GM18507 (cell line): ENCODE measurements at places on chromosomes 5 and 9.

- DNase-seq: no peak
Observed at GRCh38 chr5:132280371-132281240, 13.6 kb upstream of the SLC22A4 start.

DNA sequence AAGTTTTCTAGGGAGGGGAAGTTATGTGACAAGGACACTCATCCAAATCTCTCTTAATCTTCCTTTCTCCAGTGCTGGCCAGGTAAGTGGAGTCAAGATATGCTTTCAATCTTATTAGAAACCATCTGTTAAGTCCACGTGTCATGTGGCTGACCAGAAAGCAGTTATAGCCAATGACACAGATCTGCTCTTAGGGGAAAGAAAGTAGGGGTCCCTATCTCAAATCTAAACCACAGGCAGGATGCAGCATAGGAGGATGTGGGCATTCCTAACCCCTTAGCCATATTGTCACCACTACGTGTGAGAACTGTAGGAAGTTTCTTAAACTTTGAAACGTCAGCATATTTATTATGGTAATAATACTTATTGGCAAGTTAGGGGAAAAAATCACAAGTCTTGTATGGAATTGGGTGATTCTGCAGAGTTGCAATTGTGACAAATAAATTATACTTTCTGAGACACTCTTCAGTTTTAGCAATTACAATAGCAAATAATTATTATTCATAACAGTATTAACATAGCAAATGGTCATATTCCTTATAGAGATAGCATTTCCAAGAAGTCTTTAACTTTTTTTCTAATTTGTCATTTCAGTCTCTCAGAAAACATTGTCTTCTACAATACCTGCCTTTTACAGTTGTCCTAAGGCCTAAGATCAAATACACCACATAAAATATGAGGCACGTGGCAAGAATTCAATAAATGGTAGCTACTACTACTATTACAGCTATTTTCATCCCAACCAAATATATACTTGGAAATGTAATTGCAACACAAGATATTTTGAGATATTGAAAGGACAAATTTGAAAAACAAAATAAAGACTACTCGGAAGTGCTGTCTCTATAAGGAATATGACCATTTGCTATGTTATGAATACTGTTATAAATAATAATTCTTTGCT is 236.9 kb downstream of the PDE4D start:
- DNase-seq: no peak

DNA sequence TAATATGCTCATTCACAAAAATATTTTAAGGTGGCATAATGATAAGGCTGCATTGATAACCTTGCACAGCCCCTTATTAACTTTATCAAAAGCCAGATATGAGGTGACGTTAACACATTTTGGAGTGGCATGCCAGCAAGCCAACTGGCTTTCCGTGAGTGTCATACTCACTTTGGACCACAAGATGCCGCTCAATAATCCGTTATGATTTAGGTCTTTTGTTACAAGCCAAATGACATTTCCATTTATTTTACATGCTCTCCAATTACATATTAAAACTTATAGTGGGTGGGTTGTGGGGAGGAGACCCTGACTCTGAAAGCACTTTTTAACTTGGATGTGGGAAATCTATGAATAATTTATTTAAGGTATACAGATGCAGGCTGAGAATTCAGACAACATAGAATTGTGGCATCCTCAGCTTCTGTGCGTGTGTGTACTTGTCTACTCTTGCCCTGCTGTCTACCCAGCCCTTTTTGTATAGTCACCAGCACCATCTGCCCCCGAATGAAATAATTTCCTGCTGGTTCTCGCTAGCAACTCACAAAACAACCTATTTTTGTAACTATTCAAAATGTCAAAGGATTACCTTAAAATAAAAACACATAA is 305.1 kb downstream of the PSAT1 start:
- no peak for DNase-seq

DNA sequence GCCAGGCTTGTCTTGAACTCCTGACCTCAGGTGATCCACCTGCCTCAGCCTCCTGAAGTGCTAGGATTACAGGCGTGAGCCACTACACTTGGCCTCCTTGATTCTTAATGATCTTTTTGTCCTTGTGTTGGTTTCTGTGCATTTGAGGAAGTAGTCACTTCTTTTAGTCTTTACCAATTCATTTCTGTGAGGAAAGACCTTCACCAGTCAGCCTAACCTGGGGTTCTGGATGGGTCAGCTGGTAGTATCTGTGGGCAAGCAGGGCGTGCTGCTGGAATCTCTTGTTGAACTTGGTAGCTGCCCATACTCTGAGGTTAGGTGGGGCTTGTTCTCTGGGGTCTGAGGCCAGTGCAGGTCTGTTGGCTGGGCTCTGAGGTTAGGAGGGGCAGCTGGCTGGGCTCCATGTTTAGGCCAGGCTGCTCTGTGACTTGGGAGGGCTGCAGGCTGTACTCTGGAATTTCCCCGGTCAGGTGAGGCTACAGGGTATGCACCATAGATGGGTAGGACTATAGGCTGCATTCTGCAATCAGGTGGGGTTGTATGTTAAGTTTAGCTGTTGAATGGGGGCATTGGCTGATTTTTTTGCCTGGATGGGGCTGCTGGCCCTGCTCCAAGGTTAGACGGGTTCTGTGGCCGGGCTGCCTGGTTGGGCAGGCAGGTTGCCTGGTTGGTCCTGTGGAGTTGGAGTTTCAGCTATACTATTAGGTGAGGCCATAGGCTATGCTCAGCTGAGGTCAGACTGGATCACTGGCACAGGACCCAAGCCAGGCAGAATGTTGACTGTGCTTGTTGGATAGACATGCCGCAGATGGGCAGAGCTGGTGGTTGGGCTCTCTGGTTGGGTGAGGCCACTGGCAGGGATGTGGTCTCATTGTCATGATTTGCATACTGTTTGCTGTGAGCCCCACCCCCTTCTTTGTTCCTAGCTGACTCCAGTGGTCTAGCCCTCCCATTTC is 19.2 kb downstream of the UBAP1 start:
- no peak for DNase-seq

GRCh38 chr9:19689328-19690101 is 99.3 kb downstream of the SLC24A2 start:
- no peak for DNase-seq

DNA sequence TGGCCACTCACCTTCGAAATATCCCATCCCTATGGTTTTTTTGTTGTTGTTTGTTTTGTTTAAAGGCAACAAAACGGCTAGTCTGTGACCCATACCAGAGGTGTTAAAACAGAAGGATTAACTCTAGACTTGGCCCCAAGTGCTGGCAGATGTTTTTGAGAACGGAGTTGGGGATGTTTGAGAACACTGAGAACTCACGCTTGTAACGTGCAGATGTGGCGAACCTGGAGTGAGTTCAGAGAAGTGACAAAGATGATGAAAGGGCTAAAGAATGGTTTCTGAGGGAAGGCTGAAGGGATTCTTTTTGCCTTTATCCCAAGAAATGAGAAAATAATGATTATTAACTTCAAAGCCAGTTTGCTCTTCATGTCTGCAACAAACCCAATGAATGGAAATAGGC is 286.5 kb downstream of the ZNF608 start:
- DNase-seq: no peak

DNA sequence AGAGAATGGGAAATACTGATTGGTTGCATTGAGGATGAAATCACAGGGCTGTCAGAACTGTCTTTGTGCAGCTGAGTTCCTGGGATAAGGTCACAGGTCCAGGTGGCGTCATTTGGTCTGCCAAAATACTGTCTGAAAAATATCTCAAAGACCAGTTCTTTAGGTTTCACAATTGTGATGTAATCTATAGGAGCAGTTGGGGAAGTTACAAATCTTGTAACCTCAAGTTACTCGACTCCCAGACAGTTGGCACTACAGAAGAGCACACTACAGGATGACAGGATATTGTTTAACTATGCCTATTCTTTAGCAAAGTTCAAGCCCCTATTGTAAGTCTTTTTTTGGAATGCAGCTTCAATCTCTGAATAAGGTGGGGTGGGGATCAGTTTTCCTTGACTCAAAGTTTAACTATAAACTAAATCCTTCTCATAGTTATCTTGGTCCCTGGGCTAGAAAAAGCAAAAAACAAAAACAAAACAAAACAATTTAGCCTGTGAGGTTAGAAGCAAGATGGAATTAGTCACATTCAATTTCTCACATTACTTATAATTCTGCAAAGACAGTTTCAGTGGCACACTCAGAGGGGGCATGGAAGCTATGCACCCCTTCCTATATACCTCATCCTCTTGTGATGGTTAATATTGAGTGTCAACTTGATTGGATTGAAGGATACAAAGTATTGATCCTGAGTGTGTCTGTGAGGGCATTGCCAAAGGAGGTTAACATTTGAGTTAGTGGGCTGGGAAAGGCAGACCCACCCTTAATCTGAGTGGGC is 276.0 kb downstream of the AUH start:
- no peak for DNase-seq

DNA sequence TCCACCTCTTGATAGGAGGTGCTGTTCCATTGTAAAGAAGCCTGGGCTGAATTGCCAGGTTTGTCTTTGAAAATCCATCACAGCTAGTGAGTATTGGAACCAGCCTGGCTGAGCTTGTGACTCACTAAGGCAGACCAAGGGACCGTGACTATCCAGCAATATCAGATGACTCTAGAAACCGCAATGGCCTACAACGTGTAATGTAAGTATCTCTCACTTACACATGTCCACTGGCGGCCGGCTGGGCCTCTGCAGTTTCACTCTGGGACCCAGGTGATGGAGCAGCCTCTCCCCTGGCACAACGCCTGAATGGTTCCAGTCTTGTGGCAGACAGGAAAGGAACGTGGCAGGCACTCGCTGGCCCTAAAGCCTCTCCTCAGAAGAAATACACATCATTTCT is 3.1 kb upstream of the HRH2 start:
- DNase-seq: no peak

DNA sequence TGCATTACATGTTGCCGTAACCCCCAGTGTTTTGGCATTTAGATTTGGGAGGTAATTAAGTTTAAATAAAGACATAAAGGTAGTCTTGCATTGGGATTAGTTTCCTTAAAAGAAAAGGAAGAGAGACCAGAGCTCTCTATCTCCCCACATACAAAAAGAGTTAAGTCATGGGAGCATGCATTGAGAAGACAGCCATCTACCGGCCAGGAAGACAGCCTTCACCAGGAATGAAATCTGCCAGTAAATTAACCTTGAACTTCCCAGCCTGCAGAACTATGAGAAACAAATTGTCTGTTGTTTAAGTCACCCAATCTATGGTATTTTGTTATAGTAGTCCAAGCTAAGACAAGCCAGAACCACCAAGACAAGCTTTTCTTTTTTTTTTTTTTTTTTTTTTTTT is 567.0 kb upstream of the CDH18 start:
- DNase-seq: no peak

- no peak for DNase-seq
Observed at GRCh38 chr5:54285686-54286085, 24.7 kb downstream of the ARL15 start.

- no peak for DNase-seq
Observed at GRCh38 chr5:136246122-136246521, 53.2 kb upstream of the SMIM32 start.

- no peak for DNase-seq
Observed at GRCh38 chr5:20601678-20602100, 613.7 kb upstream of the CDH18 start.

GRCh38 chr5:153919161-153919560 is 119.5 kb downstream of the FAM114A2 start:
- DNase-seq: no peak

DNA sequence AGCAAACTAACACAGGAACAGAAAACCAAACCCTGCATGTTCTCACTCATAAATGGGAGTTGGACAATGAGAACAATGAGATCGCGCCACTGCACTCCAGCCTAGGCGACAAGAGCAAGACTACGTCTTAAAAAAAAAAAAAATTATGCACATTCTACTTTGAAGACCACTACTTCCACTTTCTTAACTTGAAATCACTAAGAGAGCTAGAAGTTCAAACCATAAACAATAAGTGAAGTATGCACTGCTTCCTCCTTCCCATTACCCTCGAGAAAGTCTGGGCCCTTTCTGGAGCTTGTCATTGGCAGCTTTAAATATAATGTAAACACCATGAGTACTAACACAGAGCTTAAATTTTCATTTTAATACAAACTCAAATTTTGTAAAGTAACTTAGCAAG is 94.9 kb downstream of the TLE1 start:
- DNase-seq: no peak

- DNase-seq: no peak
Observed at GRCh38 chr9:115057559-115057958, 60.4 kb downstream of the TNC start.

DNA sequence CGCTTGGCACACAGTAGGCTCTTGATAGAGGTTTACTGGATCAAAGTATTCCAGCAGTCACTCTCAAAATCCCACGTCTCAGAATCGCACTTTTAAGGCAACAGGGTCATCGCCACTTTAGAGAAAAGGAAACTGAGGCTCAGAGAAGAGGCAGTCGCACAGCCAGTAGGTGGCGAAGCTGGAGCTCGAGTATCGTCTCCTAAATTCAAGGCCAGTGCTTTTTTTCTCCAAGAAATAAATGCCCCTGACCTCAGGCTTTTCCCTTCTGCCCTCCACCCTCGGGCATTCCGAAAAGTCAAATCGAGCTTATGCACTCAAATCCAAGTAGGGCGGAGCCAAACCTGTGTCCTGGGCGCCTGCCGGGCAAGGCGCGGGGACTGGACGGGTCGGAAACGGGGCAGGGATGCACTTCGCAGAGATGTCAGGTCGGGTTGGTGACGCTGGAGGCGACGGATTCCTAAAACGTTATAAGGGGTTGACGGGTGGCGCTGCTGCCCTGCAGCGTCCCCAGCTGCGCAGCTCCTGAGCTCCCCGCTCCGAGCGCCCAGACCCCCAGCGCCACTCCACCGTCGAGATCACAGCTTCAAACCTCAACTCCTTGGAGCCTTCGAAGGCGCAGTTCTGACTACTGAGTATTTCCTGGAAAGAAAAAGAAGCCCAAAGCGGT is 4.7 kb upstream of the FOXB2 start:
- DNase-seq: no peak

DNA sequence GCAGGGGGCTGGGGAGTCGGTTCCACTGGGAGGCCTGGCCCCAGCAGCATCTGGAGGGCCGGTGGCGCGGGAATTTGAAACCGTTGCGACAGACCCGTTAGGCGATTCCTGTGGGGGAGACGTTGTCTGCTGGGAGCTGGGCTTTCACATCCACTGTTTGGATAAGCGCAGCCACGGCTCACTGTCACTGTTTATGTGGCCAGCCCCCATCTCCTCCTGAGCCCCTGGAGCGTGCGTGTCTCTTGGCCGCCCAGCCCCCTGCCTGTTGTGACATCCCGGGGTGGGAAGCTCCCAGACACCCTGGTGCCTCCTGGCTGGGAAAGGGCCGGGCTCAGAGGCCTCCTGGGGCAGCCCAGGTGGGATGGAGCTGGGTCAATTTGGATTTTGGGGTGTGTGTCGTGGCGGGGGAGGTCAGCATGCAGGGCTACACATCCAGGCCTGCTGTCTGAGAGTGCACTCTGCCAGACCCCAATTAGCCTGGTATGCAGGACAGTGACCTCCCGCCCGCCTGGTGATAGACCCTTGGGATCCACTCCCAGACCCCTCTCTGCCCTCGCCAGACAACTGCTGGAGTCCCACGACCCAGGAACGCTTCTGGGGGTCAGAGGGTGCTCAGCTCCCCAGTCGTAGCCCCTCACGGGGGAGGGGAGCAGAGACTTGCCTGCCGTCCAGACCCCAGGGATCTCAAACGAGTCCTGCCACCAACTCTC is 62.0 kb upstream of the RNU6ATAC start:
- DNase-seq: no peak

GRCh38 chr5:169548315-169548714 is 35.3 kb upstream of the SPDL1 start:
- no peak for DNase-seq

GRCh38 chr5:13034061-13034460 is 910.4 kb downstream of the DNAH5 start:
- DNase-seq: no peak
